ENCODE measurements at places on chromosomes 3 and 15.

DNA sequence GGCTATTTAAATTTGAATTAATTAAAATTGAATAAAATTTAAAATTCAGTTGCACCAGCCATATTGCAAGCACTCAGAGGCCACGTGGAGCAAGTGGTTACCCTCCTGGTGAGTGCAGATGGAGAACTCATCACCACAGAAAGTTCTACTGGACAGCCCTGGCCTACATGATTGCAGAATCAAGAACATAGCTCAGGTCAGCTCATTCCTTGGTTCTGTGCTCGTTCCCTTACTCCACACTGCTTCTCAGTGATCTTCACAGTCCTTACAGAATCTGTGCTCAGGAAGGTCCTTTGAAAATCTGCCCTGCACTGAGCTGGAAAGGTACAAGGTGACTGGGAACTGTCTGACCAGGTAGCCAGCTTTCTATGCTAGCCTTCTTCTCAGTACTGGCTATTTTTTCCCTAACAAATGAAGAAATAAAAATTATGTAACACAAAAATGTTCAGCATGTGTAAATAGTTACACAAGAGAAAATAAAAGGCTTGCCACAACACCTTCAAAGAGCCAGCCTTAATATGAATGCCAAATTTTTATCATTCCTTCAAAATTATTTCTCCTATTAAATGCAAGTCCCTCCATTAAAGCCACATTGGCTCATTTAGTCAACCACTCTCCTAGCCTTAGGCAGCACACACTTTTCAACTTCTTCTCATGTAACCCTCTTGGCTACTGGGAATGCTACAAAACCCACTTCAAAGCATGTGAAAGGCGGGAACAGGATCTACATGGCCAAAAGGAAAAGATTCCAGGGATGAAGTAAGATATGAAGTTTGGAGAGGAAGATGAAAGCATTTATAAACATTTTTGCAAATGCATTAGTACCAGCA lies 326.4 kb upstream of the WNT5A start:
- DNase-seq = no peak

DNA sequence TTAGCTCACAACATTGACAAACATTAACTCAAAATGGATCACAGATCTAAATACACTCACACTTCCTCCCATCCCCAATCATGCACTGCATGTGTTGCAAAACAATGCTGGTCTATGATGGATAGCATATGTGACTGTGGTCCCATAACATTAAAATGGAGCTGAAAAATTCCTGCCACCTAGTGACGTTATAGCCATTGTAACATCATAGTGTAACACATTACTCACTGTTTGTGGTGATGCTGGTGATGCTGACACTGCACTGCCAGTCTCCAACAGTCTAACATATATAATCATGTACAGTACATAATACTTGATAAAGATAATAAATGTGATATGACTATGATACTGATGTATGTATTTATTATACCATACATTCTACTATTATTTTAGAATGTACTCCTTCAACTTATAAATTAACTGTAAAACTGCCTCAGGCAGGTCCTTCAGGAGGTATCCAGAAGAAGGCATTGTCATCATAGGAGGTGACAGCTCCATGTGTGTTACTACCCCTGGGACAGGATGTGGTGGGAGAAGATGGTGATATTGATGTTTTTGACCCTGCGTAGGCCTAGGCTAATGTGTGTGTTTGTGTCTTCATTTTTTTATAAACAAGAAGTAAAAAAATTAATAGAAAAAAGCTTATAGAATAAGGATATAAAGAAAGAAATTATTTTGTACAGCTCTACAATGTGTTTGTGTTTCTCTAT lies 41.3 kb downstream of the TXNRD3 start:
- DNase-seq = no peak

DNA sequence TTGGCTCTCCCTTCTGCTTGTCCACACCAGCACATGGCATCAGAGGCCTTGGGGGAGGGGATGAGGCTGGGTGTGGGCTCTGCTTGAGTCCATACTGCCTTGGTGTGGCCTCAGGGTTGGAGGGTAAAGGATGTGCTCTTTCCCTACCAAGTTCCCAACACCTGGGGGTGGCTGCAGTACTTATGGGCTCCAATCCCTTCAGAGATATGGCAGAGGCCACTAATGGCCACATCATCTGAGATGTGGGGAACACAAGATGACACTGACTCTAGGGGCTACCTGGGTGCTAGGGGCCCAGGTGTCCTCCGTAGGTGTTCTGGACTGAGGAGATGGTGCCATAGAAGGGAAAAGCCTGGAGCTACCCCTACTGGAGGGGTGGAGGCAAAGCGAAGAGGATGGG lies 6.9 kb downstream of the CXCR6 start:
- no peak for DNase-seq

DNA sequence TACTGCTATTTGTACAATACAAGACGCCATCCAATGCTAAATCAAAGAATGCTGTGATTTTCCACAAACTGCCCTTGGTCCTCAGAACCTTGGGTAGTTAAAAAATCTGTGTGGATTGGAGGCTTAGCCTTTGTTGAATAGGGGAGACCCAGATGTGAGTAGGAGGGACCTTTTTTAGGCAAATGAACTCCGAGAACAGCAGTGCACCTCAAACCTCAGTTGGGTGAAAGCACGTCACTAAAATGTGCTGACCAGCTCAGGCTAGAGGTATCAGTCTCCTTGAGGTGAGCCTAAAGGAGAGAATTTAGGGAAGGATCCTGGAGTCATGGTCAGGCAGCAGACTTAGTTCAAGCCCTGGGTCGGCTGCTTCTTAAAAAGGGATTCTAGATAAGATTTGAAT lies 200.7 kb downstream of the SOX2 start:
- DNase-seq = no peak

DNA sequence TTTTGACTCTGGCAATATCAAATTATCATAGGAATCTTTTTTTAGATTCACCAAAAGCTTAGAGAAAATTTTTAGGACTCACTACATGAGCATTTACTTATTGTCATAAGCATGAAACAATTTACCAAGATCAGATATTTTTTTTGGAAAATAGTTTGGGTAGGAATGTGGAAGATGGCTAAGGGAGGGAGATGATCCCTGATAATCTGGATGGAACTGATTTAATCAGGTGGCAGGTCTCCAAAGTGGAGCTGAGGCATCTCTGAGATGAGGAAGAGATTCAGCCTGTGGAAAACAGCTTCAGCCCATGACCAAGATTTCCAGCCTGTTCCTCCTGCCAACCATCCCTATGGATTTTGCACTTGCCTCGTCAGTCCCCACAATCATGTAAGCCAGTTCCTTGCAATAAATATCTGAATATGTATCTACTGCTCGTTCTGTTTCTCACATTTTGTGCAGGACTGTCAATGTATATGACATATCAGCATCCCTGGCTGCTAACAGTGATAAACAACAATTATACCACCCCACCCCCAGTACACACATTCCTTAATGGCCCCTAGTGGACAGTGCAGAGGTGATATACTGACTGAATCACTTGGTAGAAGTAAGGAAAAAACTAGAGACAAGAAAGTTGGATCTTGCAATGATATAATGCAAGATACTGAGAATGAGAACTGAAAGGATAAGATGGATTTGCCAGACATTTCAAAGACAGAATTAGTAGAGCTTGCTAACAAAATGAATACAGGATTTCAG lies 183.8 kb downstream of the NEK10 start:
- DNase-seq = no peak

DNA sequence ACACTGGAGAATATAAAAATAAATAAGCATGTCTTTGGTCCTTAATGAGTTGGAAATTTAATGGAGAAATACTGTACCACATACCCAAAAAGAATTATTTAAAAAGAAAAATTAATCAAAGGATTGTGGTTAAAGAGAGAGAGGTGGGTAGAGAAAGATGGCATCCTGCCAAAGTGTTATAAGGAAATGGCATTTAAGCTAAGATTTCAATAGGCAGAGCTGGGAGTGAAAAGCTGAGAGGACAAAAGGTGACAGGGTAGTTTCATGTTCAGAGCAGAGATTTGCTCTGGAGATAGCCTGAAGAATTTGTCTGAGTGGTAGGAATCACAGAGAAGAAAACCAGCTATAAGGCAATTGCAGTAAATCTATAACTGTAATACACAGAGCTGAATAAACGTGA lies 181.0 kb downstream of the SI start:
- no peak for DNase-seq

DNA sequence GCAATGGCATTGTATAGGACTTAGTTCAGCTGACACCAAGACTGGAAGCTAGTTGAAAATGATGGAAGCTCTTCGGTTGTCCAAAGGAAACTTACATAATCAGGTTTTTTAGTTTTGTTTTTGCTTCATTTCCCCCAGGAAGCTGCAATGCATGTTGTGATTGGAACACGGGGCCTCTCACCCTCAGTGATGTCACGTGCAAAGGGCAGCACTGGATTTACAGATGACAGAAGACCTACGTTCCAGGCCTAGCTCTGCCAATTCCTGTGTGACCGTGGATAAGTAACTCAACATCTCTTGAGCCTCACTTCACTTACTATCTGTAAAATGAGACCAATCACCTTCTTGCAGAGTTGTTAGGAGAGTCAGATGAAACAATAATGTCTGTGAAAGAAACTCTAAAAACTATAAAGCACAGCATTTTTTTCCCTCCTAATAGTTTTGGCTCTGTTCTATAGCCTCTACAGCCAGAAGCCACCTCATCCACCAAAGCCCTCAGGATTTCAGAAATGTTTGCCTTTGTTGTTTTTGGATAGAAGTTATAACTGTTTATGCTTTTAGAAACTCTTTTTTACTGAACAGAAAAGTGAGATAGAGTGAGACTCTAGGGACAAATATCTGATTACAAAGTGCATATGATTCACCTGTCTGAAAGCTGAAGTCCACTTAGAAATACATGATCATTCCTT lies 4.6 kb downstream of the RBSN start:
- DNase-seq = no peak

DNA sequence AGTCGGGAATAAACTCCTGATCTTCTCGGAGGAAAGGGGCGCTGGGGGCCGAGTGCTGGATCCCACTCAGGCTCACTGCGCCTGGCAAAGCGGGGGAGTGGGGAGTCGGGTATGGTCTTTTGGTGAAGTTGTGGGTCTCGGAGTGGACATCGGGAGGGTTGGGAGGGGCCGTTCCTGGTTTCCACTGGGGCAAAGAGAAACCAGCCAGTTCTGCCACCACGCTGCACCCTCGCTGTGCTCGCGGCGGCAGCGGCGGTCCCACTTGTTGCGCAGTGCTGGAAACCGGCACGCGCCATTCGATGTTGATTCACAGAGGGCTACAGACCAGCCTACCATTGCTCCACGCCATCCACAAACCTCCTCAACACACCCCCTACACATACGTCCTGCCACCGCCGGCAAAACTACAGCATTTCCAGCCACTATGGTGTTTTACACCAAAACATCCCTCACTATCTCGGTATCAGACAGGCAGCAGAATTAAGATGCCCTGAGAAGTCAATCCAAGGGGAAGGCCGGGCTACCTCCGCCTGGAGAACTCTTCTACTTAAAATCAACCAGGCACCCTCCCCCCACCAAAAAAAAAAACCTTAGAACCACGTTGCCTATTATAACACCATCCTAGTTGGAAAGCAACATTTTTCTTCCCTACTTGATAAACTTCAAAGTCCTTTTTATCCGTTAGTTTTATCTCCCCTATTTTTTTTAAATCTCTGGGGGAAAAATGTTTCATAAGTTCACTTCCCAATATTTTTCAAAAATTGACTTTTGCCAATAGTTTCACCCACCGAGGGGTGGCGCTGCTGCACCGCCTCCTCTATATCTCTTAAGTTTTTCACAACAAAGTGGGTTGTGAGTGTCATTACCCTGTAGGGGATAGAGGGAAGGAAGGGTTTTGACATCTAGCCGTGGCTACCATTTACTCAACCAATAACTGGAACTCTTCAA lies 3.6 kb downstream of the BCL6 start:
- peak; percentile 36 for DNase-seq

- DNase-seq = no peak
These were observed 2.6 kb downstream of the MAP2K1 start for GRCh38 chr15:66389098-66389858.

DNA sequence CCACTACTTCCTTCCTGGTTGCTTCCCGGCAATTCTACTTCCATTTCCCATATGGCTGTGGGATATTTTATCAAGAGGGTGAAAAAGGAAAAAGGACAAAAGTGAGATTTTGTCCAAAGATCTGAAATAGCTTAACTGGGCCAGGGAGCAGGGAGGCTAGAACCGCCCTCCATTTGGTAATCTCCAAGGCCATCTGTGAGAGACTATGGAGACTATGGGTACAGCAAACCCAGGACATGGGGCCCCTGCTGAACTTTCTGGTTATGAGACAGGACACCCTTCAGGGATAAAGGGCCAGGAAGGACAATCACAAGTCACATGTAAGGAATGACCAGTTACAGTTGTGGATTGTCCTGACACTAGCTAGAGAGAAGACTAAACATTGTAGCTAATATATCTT lies 24.3 kb downstream of the ZSCAN2 start:
- DNase-seq = no peak

GRCh38 chr15:29093696-29094343 lies 175.8 kb downstream of the NSMCE3 start:
- no peak for DNase-seq

Data from KG1 (cell line).